Foreskin keratinocyte (primary cell): ENCODE measurements at places on chromosomes 1 and 21.

GRCh38 chr1:9133870-9134585, 5.1 kb upstream of the GPR157 start:
- no peak for DNase-seq

GRCh38 chr1:201022493-201022819, 1.1 kb downstream of the KIF21B start:
- DNase-seq = no peak

GRCh38 chr21:33872881-33873515, 42.6 kb downstream of the ATP5PO start:
- peak; percentile 36 for DNase-seq

GRCh38 chr1:107877092-107877491, 87.9 kb downstream of the VAV3 start:
- DNase-seq = no peak

GRCh38 chr1:210736713-210737112, 397.2 kb downstream of the KCNH1 start:
- no peak for DNase-seq
